GM12864 (cell line): ENCODE measurements at places on chromosomes 2 and 18.

- no peak for DNase-seq
Measured at GRCh38 chr2:234496835-234497593, at the start of gene ARL4C. Gene ARL4C, minus strand, starts transcription at chr2:234497081. Its CDS starts 495 bp downstream, at chr2:234496586.

GRCh38 chr18:36761186-36761698 is 67.6 kb downstream of the TPGS2 start:
- DNase-seq, result no peak

GRCh38 chr2:24490181-24490689 is 819 bp upstream of the NCOA1 start:
- DNase-seq, result no peak

- DNase-seq, result no peak
Measured at GRCh38 chr2:221527776-221528309, 44.3 kb downstream of the EPHA4 start.

DNA sequence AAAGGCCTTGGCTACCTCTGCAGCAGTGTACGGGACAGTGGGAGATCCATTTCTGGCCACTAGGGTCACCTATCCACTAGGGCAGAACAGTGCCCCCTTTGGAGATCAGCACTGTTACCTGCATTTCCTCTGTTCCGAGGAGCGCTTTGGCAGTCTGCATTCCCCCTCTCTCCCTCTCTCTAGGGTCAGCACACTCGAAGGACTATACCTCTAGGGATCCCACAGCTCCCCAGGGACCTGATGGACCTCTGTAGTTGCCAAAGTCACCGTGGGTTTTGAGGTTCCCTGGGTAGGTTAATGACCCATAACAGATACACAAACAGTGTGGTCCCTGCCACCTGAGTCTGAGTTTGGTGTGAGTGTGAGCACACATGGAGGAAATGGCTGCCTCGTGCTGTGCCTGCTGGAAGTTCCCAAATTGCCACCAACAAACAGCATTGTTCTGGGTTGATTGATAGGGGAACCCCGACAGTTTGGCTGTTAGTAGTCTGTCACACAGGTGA is 99.8 kb upstream of the VWC2L start:
- no peak for DNase-seq

DNA sequence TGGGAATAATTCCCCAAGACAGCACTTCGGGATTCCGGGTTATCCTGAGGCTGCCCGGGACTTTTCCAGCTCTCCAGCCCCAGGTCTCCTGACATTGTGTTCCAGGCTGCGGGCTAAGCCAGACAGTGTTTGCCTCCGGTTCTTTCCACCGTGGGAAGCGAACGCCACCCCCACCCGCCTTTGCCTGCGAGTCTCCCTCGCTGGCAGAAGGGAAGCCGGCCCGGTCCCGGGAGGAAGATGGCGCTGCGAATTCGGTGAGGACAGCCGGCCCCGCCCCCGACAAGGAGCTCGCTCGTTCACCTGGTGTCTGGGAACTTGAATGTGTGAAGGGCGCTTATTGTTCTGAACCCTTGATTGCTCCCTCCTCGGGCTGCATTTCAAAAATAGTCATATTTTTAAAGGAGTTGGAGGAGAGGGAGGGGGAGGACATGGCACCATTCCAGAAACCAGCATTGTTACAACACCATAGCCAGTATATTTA is 2.9 kb downstream of the LRATD1 start:
- DNase-seq, result no peak
